ENCODE measurements at places on chromosomes 5 and 9. TPM values are rescaled to one million over a fixed set of nuclear protein-coding genes. Genes with fewer than 3 reads are reported as not detected.

GRCh38 chr5:157295247-157295646 lies 29.3 kb downstream of the CYFIP2 start:
- H3K4me1 ChIP-seq = peaks cover 46% of the 10 kb centered on the region
- peak overlapping the region; percentile 57 for H3K27ac ChIP-seq
- no peak for DNase-seq
- H3K27me3 ChIP-seq = no peaks in the 10 kb centered on the region
- H3K36me3 ChIP-seq = peaks cover 91% of the 10 kb centered on the region
- H3K4me3 ChIP-seq = no peak overlapping the region

DNA sequence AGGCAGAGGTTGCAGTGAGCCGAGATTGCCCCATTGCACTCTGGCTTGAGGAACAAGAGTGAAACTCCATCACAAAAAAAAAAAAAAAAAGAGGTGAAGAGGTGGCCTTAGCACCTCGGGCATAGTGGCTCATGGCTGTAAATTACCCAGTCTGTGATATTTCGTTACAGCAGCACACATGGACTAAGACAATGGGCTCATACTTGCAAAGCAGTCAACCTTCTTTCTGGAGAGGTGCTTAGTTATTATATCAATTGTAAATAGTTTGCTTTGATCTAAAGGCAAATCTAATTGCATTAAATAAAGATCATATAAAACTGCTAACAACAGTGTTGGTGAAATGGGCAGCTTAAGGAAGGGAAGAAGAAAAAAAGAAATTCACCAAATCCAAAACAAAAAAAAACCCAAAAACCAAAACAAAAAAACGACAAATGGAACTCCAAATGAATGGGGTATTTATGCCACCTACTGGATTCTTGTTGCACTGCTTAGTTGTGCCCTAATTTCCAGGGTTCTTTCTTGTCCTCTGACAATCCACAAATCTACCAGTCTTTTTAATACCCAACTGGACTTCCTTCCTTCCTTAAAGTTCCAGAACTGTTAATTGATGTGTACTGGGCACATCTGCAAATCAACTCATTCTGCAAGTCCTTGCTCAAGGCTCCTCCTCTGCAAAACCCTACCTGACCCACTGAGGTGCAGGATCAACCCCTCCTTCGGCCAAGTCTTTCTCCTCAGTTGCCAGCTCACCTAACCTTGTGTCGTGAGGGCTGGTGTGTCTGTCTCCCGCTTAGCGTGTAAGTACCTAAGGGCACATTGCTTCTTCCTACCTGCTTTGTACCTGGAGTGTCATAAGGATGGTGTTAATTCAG lies 35.0 kb upstream of the DMRT1 start:
- no peak for DNase-seq
- no peaks in the 10 kb centered on the region for H3K36me3 ChIP-seq
- no peak overlapping the region for H3K4me3 ChIP-seq
- H3K27ac ChIP-seq = no peak overlapping the region
- H3K27me3 ChIP-seq = no peaks in the 10 kb centered on the region

DNA sequence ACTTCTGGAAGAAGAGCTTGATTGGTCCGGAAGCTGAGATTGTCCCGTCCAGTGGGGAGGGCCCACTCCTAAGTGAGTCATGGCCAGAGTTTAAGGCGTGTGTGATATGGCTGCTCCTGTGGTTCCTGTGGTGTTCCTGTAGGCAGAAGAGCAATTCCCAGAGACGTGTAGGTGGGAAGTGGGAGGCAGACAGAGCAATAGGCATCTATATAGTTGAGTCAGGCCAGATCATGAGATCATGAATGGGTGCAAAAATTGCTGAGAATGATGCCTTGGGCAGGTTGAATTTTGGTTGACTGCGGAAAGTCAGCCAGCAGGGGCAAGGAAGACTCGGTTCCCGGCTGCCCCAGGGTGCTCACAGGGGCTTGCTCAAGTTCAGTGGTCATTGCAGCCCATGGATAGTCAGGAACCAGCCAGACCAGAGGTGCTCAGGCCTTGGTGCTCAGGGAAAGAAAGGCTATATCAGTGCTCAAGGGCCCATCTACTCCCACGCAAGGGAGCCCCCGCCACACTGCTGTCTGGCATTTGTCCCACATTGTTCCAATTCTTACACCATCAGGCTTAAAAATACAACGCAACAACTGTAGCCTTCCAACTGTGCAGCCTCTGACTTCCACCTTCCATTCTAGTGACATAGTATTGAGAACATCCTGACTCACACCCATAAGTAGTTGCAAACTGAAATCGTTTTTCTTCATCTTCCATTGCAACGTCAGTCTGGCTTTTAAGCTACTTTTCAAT lies 21.0 kb upstream of the GSN start:
- H3K27me3 ChIP-seq = no peaks in the 10 kb centered on the region
- DNase-seq = no peak
- H3K36me3 ChIP-seq = peaks cover 25% of the 10 kb centered on the region
- H3K4me3 ChIP-seq = no peak overlapping the region

GRCh38 chr5:176817369-176817840 lies 7.0 kb downstream of the UNC5A start:
- H3K27ac ChIP-seq = no peak overlapping the region
- H3K27me3 ChIP-seq = peaks cover 71% of the 10 kb centered on the region
- H3K36me3 ChIP-seq = no peaks in the 10 kb centered on the region
- no peak for DNase-seq
- no peak overlapping the region for H3K4me3 ChIP-seq
- H3K4me1 ChIP-seq = peaks cover 10% of the 10 kb centered on the region

DNA sequence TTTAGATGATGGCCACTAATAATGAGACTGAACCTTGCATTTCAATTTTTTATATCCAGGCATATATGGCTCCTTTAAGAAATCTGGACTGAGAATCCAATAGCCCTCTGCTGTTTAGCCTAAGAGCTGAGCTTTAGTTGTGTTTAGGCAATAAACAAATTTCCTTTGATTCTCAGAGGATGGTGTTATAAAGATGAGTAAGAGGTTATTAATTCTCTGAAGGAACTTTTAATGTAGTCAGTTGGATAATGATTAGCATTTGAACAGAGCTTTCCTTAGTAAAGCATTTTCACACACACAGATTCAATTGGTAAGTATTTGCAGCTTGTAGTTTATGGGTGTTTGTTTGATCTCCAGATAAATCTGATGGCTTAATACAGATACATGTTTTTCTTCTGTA lies 149.6 kb downstream of the PRR16 start:
- no peak overlapping the region for H3K27ac ChIP-seq
- DNase-seq = no peak
- no peak overlapping the region for H3K4me3 ChIP-seq
- no peaks in the 10 kb centered on the region for H3K36me3 ChIP-seq
- H3K4me1 ChIP-seq = no peaks in the 10 kb centered on the region

GRCh38 chr9:15416880-15417279 lies 5.8 kb upstream of the SNAPC3 start:
- no peaks in the 10 kb centered on the region for H3K4me1 ChIP-seq
- no peak overlapping the region for H3K27ac ChIP-seq
- H3K27me3 ChIP-seq = peaks cover 9% of the 10 kb centered on the region
- no peaks in the 10 kb centered on the region for H3K36me3 ChIP-seq
- no peak overlapping the region for H3K4me3 ChIP-seq

GRCh38 chr5:35202319-35203111 lies 27.8 kb downstream of the PRLR start:
- H3K27me3 ChIP-seq = peaks cover 3% of the 10 kb centered on the region
- no peak overlapping the region for H3K4me3 ChIP-seq
- H3K36me3 ChIP-seq = no peaks in the 10 kb centered on the region
- DNase-seq = no peak
- peaks cover 2% of the 10 kb centered on the region for H3K4me1 ChIP-seq

- no peaks in the 10 kb centered on the region for H3K36me3 ChIP-seq
- H3K27ac ChIP-seq = no peak overlapping the region
- no peak overlapping the region for H3K4me3 ChIP-seq
- no peaks in the 10 kb centered on the region for H3K4me1 ChIP-seq
- DNase-seq = no peak
These were observed 46.1 kb upstream of the IL7R start for GRCh38 chr5:35810601-35811000.

DNA sequence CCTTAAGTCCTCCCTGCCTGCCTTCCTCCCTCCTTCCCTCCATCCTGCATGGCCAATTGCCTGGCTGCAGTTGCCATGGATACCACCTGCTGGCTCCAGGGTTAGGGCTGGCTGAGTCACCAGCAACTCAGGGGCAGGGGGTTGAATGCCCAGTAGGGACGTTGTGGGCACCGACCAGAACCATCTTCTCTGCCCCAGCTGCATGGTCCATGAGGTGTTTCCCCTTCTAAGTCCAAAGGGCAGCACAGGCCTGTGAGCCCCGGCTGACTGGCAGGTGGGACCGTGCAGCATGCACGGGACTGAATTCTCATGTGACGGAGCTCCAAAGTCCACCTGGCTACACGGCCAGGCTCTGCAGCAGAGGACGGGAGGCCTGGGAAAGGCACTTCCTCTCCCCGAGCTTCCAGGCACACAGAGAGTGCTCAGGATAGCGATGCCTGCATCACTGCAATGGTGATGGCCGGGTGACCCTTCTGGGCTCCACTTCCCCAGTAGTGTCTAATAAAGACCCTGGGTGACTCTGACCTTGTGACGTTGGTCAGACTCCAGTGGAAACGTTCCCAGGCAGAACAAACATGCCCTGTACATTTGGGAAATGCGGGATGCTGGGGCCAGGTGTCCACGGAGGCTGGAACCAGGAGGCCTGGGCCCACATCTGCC lies 5.7 kb downstream of the ASS1 start:
- no peaks in the 10 kb centered on the region for H3K36me3 ChIP-seq
- H3K27ac ChIP-seq = no peak overlapping the region
- no peak overlapping the region for H3K4me3 ChIP-seq
- no peak for DNase-seq
- H3K27me3 ChIP-seq = peaks cover 30% of the 10 kb centered on the region

DNA sequence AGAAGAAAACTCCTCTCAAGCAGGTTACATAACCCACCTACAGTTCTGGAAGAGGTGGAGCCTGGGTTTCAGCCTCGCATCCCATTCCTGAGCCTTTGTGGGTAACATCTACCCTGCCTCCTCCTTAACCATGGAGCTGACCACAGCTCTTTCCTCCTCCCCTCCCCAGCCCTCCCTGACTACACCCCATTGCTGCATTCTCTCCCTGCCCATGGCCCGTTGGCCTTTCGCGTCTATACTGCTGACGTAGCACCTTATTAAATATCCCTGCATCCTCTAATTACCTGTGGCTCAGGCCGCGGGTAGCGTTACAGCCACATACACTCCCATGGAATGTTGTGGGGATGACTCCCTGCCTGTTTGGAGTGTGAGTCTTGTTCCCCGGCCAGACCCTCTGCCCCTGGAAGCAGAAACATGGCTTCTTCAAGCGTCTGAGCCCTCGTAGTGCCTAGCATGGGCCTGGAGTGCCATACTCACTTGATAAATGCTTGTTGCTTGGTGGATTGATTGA lies 72.8 kb downstream of the WWC1 start:
- no peak overlapping the region for H3K27ac ChIP-seq
- no peak overlapping the region for H3K4me3 ChIP-seq
- H3K36me3 ChIP-seq = no peaks in the 10 kb centered on the region
- H3K27me3 ChIP-seq = no peaks in the 10 kb centered on the region
- DNase-seq = no peak

- no peak overlapping the region for H3K27ac ChIP-seq
- no peaks in the 10 kb centered on the region for H3K27me3 ChIP-seq
- no peak overlapping the region for H3K4me3 ChIP-seq
- no peaks in the 10 kb centered on the region for H3K4me1 ChIP-seq
- DNase-seq = no peak
- no peaks in the 10 kb centered on the region for H3K36me3 ChIP-seq
These were observed 98.4 kb downstream of the FBXL7 start for GRCh38 chr5:15598294-15598902.

- no peak overlapping the region for H3K27ac ChIP-seq
- H3K27me3 ChIP-seq = peaks cover 34% of the 10 kb centered on the region
- peaks cover 37% of the 10 kb centered on the region for H3K4me1 ChIP-seq
These were observed 1.9 kb upstream of the FST start for GRCh38 chr5:53478411-53479044.

GRCh38 chr5:41256400-41256799 lies 43.1 kb upstream of the C6 start:
- no peak overlapping the region for H3K4me3 ChIP-seq

DNA sequence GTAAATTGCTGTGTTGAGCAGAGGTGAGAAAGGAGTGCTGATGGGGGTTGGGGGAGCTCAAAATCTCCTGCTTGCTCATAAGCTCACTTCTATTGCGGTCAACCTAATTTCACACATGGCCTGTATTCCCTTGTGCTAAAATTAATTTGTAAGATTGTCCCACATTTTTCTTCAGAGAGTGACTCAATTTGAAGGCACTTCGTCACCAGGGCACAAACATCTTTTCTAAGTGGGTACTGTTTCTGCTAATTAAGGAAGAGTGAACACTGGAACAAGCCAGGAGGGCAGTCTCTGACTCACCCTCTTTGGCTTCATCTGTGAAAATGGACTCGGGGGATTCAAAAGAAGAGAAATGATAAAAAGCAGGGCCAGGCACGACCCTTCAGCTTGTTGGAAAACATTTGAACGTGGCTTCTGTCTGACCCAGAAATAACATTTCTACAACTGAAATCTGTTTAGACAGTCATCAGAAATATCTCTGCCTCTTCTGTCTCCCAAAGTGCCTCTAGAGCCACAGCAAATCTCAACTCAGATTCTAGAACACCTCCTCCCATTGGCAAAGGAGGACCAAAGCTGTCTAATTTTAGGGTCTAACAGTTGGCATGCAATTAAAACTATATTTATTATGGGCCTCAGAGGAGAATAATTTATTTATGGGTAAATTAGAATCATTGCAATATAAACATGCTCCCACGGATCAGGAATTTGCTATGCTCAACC lies 49.8 kb downstream of the FEM1C start:
- no peaks in the 10 kb centered on the region for H3K36me3 ChIP-seq
- H3K4me3 ChIP-seq = no peak overlapping the region
- no peak overlapping the region for H3K27ac ChIP-seq

DNA sequence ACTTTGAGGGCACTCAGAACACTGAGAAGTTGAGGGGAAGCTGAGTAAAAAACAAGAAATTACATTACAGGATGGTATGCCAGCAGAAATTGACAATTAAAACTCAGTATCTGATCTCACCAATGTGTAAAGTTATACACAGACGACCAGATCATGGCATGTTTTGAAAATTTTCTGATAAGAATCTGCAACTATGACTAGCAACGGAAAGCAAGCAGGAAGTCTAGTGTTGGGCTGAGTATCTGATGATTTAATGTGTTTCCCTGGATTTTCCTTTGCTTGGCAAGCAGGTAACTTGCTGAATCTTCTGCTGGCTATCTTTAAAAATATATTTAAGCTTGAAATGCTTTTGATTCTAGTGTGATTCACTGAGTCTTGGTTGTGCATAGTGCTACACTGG lies 5.2 kb upstream of the GCNT4 start:
- peaks cover 30% of the 10 kb centered on the region for H3K27me3 ChIP-seq
- H3K4me1 ChIP-seq = peaks cover 4% of the 10 kb centered on the region
- H3K27ac ChIP-seq = no peak overlapping the region
- no peak overlapping the region for H3K4me3 ChIP-seq
- no peak for DNase-seq
- no peaks in the 10 kb centered on the region for H3K36me3 ChIP-seq

KLF9 gene
- total RNA-seq = 6.3 TPM

PDZD2 gene
- total RNA-seq = 0.12 TPM
